Left lung (tissue), 14 donors: ENCODE measurements at places on chromosomes 5 and 9. TPM values are rescaled to one million over a fixed set of nuclear protein-coding genes. Genes with fewer than 3 reads are reported as not detected.

Gene LEAP2
- 3.2 TPM for polyA plus RNA-seq

Gene TEX48
- not detected for polyA plus RNA-seq

Gene SIT1
- 0.65 TPM for polyA plus RNA-seq

Gene TMEM174
- polyA plus RNA-seq = 0.13 TPM

Gene PPP3R2
- polyA plus RNA-seq = not detected

Gene WNT8A
- polyA plus RNA-seq = not detected

Gene LHX2
- 0.24 TPM for polyA plus RNA-seq

Gene ADAMTSL1
- polyA plus RNA-seq = 16.5 TPM

Gene SLC25A46
- 49.1 TPM for polyA plus RNA-seq

Gene ECM2
- polyA plus RNA-seq = 38.5 TPM

Gene SHB
- polyA plus RNA-seq = 21.8 TPM

Gene MARCOL
- not detected for polyA plus RNA-seq

Gene EIF4E1B
- 0.08 TPM for polyA plus RNA-seq

Gene RASGRF2
- polyA plus RNA-seq = 2.5 TPM

Gene ARSI
- 22.2 TPM for polyA plus RNA-seq
